Osteocyte (in vitro differentiated cells): ENCODE measurements at places on chromosomes 4 and X. TPM values are rescaled to one million over a fixed set of nuclear protein-coding genes. Genes with fewer than 3 reads are reported as not detected.

DNA sequence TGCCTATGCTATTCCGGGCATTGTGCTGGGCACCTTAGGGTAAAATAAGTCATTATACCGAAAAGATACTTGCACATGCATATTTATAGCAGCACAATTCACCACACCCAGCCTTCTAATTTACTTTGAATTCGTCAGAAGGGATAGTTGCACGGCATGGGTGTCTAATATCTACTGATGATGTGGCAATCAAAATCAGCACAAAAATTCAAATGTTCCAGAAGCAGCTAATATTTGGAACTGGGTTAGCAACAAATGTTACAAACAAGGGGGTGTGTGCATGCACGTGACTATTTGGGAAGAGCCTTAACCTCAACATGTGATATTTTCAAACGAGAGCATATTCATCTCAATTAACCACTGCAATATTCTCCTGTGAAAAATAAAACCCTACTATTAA lies 79.7 kb upstream of the PRSS48 start:
- H3K4me1 ChIP-seq = peaks cover 21% of the 10 kb centered on the region
- H3K27ac ChIP-seq = no peak overlapping the region
- H3K36me3 ChIP-seq = no peaks in the 10 kb centered on the region
- no peaks in the 10 kb centered on the region for H3K27me3 ChIP-seq
- H3K4me3 ChIP-seq = no peak overlapping the region

- H3K27ac ChIP-seq = no peak overlapping the region
- H3K4me1 ChIP-seq = no peaks in the 10 kb centered on the region
- no peaks in the 10 kb centered on the region for H3K27me3 ChIP-seq
- DNase-seq = no peak
- H3K36me3 ChIP-seq = no peaks in the 10 kb centered on the region
- H3K4me3 ChIP-seq = no peak overlapping the region
Measured at GRCh38 chr4:78227411-78228057, 170.4 kb downstream of the FRAS1 start.

GRCh38 chr4:94363136-94363655 lies 20.6 kb upstream of the HPGDS start:
- no peak for DNase-seq
- no peak overlapping the region for H3K27ac ChIP-seq
- H3K4me1 ChIP-seq = peaks cover 22% of the 10 kb centered on the region
- H3K27me3 ChIP-seq = no peaks in the 10 kb centered on the region
- H3K4me3 ChIP-seq = no peak overlapping the region

GRCh38 chrX:41275661-41276609 lies 58.0 kb upstream of the DDX3X start:
- no peaks in the 10 kb centered on the region for H3K36me3 ChIP-seq
- H3K4me3 ChIP-seq = peak overlapping the region; percentile 74
- peaks cover 6% of the 10 kb centered on the region for H3K4me1 ChIP-seq
- no peak overlapping the region for H3K27ac ChIP-seq

DNA sequence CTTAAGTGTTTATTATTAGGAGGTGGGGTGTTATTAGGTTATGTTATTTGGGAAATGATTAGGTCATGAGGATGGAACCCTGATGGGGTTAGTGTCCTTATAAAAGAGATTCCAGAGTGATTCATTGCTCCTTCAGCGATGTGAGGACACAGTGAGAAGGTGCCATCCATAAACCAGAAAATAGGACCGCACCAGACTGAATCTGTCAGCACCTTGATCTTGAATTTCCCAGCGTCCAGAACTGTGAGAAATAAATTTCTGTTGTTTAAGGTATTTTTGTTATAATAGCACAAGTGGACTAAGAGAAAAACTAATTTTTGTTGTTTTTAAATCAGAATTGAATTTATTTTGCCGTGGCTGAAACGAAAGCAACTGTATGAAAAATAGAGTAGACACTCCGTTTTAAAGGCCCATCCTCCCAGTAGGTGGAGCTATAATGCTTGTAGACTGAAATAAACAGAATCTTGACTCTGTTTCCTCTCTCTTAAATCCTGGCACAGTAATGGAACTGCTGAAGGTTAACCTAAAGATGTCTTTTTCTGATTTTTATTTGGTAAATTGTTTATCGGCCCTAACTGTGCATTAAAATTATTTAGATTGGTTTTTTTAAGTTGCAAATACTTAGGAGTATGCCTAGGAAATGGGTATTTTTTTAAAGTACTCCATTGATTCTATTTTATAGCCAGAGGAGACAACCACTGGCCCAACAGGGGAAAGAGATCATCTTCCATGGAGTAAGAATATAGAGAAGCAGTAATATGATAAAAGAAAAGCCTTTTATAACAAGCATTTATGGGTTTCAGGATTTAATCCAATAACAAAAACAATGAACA lies 133.2 kb upstream of the ADAMTS3 start:
- no peaks in the 10 kb centered on the region for H3K36me3 ChIP-seq
- H3K4me1 ChIP-seq = peaks cover 4% of the 10 kb centered on the region
- DNase-seq = no peak
- H3K27me3 ChIP-seq = peaks cover 31% of the 10 kb centered on the region
- peak overlapping the region; percentile 81 for H3K4me3 ChIP-seq
- no peak overlapping the region for H3K27ac ChIP-seq

The TMPRSS11D gene
- total RNA-seq = not detected in 2 replicates

DNA sequence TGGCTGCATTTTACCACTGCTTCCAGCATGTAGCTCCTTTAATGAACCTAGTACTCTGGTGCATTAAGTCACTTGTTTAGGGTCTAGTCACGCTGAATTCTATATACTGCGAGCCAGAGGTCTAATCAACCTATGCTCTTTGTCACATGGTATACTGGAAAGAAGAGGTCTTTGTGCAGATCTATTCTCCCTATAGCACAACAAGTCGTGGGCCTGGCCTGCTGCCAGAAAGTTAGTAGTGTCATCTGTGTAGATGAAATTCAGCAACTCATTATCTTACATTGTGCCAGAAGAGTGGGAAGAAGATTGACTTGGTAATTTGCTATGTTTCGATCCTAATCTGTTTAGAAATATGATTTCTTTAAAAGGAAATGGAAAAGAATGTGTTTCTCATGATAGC lies 80.8 kb downstream of the AWAT2 start:
- H3K4me1 ChIP-seq = no peaks in the 10 kb centered on the region
- no peaks in the 10 kb centered on the region for H3K27me3 ChIP-seq
- H3K27ac ChIP-seq = no peak overlapping the region
- no peak overlapping the region for H3K4me3 ChIP-seq

GRCh38 chr4:5460106-5460801 lies 248.1 kb downstream of the EVC2 start:
- no peaks in the 10 kb centered on the region for H3K4me1 ChIP-seq
- no peaks in the 10 kb centered on the region for H3K27me3 ChIP-seq
- no peak overlapping the region for H3K27ac ChIP-seq
- no peak for DNase-seq
- no peak overlapping the region for H3K4me3 ChIP-seq
- peaks cover 21% of the 10 kb centered on the region for H3K36me3 ChIP-seq

The DCAF4L1 gene
- not detected in 2 replicates for total RNA-seq

The TEX13B gene
- total RNA-seq = not detected in 2 replicates
